Activated B cell treated with CpG ODN at 0.5 μM for 24 hours (primary cell): ENCODE measurements at places on chromosomes 3 and 15. TPM values are rescaled to one million over a fixed set of nuclear protein-coding genes. Genes with fewer than 3 reads are reported as not detected.

The SCN11A gene
- total RNA-seq = 0.16 and 0.20 TPM in 2 replicates

The COL8A1 gene
- 0.09 and 0.20 TPM in 2 replicates for total RNA-seq

The CELF6 gene
- 2.0 and 2.2 TPM in 2 replicates for total RNA-seq

The C3orf18 gene
- 4.5 and 5.9 TPM in 2 replicates for total RNA-seq

The ITIH4 gene
- 15.4 and 15.7 TPM in 2 replicates for total RNA-seq

DNA sequence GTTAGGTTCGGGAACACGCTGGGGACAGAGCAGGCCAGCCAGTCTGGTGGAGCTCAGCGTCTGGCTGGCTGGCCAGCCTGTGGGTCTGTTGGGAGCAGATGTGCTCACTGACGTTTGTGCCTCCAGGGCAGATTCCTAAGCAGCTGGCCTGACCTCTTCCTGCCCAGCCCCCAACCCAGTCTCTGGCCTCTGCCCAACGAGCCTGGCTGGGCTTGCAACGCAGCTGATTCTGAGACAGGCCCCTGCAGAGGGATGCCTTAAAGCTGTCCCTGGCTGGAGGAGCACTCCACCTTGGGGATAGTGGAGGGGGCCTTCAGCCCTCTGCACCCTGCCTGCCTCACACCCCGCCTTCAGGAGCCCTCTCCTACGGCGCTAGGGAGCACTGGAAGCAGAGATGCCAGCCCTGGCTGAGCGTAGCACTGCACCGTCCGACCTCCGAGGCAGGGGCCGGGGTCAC, 46.0 kb downstream of the KLF13 start:
- H3K36me3 ChIP-seq = peaks cover 67% of the 10 kb centered on the region
- peak overlapping the region; percentile 6 for H3K27ac ChIP-seq
- peaks cover 68% of the 10 kb centered on the region for H3K4me1 ChIP-seq
- H3K27me3 ChIP-seq = no peaks in the 10 kb centered on the region
- no peak for DNase-seq
